ENCODE measurements at places on chromosomes 5 and 9.
A peak's percentile ranks its signal among the peaks of the same experiment; 100 is the strongest.

DNA sequence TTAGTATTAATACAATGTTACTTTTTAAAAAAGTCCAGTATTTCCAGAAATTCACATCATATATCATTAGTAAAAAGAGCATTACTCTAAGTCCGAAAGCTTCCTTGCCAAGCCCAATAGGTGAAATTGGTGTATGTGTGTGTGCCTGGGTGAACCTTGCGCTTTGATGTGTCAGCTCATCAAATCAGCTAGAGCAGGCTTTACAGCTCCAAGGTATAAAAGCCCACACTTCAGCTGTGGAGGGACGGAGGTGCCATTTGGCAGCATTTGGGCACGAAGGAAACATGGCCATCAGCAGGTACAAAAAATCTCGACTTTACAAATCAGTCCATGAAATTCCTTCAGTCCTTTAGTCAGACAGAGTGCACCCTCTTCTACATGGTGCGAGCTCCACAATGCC, 76.5 kb upstream of the IL7R start:
- no peak for DNase-seq

GRCh38 chr5:82734347-82734746, 342.8 kb downstream of the TMEM167A start:
- no peak for DNase-seq

GRCh38 chr5:43556857-43557542, at the start of gene PAIP1:
PAIP1 (minus strand) TSS chr5:43557077; CDS start chr5:43556846, 231 bp downstream.
- no peak for DNase-seq

DNA sequence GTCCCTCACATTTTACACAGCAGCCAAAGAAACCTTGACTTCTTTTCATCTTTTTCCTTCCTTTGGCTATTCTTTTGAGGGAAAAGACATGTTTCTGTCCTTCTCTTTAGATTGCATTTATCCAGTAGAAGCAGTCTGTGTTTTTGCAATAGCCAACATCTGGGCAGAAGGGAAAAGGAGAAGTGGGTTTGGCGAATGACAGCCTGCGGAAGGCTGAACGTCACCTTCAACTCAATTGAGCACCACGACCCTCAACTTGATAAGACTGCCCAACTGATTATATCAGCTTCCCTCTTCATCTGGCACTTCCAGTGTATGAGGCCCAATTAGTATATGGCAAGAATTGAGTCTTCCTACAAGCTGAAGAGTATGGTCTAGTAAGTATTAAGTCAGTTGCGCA, 1997.6 kb upstream of the WWC1 start:
- no peak for DNase-seq

DNA sequence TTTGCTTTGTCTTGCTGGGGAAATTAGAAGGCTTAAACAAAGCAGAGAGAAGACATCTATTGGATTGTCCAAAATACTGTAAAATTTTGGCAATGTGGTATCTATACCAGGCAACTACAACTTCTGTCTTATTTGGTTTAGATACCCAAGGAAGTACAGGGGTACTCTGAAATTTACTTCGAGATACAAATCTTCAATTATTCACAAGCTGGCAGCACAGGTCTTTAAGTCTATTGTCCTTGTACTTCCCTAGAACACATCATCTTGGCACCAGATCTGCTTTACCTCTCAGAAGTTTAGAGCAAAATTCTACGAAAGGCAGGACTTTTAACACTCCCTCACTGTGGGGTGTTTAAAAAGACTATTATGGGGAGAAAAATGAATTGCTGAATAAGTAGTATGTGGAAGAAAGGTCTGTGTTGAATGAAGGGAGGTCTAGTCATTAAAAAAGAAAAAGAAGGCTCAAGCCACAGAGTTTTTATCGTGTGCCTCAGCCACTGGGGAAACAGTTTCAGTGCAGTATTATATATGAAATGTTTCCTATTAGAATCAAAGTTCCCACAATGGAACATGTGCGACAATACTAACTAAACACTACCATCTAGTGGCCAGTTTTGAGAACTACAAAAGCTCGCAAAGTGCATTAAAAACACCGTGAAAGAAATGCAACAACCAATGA, 93.7 kb downstream of the PDE4D start:
- DNase-seq, result no peak

DNA sequence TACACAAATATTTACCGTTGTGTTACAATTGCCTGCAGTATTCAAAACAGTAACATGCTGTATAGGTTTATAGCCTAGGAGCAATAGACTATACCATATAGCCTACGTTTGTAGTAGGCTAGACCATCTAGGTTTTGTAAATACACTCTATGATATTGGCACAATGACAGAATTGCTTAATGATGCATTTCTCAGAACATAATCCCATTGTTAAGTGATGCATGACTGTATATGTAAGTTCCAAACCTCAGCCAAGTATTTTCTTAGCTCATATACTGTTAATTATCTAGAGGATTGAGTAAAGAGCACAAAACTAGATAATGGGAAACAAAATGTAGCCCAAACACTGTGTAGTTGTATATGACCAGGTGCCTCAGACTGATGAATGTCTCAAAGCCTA, 220.1 kb downstream of the ANXA1 start:
- DNase-seq, result no peak

DNA sequence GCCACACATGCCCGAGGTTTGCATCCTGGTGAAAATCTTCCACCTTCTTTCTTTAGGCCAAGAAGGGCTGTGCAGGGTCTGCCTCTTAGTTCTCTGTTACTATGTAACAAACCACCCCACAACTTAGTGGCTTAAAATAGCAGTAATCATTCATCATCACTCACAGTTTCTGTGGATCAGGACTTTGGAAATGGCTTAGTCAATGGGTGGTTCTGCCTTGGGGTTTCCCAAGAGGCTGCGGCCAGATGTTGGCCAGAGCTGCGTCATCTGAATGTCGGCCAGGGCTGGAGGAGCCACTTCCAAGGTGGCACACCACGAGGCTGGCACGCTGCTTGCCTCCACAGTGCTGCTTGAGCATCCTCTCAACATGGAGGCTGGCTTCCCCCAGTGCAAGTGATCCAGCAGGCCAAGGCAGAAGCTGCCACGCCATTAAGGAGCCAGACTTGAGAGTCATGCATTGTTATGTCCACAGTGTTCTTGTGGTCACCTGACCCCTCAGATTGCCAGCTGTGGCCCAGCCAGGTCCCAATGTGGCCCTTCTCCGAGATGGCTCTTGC, 135.2 kb downstream of the RXRA start:
- no peak for DNase-seq

GRCh38 chr5:151413800-151414199, 33.6 kb upstream of the SLC36A1 start:
- DNase-seq, result no peak

GRCh38 chr9:111237447-111237846, 92.6 kb downstream of the OR2K2 start:
- no peak for DNase-seq

DNA sequence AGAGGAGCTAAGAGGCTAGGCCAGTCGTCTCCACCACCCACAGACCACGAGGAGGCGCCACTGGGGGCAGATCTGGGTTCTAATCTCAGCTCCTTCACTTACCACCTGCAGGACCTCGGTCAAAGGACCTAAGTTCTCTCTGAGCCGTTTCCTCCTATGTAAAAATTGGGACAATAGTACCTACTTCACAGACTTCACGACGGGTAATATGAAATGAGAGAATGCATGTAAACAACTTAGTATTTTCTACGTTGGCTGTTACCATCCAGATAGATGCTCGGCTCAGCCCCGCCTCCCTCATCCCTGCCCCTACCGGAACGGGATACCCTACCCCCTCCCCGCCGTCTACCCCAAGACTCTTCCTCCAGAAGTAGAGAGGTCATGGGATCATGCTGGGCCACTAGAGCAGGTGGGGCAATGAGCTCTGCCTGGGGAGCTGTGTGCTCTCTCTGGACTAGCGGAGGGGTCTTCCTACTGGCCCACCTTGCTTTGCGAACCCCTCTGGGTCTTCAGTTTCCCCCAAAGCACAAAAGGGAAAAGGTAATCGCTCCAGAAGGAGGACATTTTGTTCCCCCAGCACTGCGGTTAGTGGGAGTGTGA, 541 bp downstream of the GNPDA1 start:
- no peak for DNase-seq

GRCh38 chr5:162842727-162843126, 594.7 kb upstream of the CCNG1 start:
- DNase-seq, result no peak

DNA sequence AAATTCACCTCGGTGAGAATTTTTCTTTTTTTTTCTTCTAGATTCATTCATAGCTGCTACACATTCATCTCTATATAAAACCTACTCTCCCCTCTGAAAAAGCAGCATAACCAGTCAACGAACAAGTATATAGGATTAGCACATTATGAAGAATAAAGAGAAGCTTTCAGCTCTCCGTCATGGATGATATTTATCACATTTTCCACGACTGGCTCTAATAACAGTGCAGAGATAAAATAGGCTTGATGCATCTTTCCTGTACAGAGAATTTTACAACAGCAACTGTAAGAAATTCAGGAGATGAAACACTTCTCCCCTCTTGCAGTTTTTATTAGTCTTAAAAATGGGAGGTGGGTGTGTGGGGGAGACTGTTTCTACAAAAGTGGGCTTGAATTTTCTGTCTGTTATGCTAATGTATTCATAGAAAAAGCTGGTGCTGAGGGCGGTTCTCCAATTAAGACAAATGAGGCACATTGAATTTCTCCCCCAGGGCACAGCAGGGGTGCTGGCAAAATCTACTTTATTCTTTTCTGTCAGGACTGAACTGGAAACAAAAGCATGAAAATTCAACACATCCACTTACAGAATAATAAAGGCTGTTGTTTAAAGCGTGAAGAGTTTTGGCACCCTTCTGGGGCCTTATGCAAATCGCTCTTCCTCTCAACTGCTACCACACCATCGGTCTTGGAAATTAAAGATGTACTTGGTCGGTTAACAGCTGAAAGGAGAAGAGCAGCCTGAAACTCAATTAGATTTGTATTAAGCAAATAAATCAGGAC, 233.9 kb upstream of the ZNF608 start:
- DNase-seq, result no peak

DNA sequence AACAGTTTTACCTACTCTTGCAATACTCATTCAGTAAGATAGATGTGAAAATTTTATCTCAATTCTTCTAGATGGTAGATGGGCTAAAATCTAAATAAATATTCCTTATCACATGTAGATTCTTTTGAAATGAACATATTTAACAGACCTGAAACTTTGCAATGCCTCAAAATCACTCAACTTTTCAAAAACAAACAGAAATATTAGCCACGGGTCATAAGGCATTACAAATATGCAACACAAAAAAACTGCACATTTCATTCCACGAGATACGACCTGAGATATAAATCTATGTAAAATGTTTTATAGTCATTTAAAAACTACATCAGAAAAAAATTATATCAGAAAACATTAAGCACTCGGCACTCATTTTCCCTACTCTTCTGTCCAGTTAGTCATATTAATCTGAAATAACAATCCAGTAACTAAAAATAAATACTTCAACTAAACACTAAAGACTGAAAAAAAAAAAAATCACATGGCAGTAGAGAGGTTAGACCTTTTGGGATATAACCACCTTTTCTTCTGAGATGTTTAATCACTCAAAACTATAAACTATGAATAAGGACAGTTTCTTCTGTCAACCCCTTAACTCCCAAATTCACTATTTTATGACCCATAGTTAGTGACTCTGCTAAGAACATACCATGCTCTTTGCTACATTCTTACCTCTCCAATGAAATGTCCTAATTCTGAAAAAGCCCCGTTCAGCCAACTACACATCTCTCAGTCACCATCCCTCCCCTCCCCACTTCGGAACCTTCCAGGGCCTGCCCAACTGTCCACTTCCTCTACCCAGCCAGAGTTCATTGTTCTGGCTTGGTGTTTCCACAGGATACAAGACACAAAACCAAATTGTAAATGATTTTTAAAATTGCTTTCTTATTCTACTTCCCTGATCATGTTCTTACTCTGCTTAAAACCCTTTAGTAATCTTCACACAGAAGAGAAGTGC, 6.4 kb downstream of the HOMER1 start:
- DNase-seq, result no peak

GRCh38 chr9:93635186-93636107, 59.1 kb downstream of the PHF2 start:
- DNase-seq, result peak; percentile 56

GRCh38 chr9:97904725-97905124, 17.6 kb downstream of the TRMO start:
- DNase-seq, result no peak

DNA sequence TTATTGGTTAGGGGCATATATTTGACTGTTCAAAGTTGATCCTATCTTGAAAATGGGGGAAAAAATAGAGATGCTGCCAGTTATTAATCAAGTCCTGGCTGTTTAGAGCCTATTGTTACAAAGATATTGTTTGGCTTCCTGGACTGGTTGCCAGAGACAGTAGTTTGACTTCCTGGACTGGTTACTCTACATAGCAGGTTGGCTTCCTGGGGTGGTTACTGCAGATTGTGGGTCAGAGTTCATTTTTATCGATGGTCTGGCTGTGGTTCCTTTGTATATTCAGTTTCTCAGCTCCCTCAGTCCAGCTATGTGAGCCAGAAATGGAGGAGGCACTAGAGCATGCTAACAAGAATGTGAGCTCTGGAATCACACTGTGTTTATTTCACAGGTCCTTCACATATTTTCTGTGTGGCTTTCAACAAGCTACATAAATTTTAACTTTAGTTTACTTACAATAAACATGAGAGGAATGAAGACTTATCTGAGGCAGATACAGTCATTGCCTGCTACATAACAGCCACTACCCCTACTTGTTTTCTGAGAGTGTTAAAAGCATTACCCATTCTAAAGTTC, 137.6 kb downstream of the TRPM3 start:
- no peak for DNase-seq

- DNase-seq, result no peak
These were observed 4.5 kb upstream of the FXN start for GRCh38 chr9:69030851-69031645.

GRCh38 chr9:8877753-8878494, 1078.3 kb upstream of the DMAC1 start:
- DNase-seq, result no peak

All from vagina (tissue), 2 donors.